Tibial artery (tissue), 4 donors: ENCODE measurements at places on chromosomes 3 and 15.

- DNase-seq = no peak
Observed at GRCh38 chr15:72671525-72671924, 14.5 kb downstream of the HIGD2B start.

- no peak for DNase-seq
Observed at GRCh38 chr15:46127361-46127874, 492.6 kb downstream of the SQOR start.

GRCh38 chr3:131326307-131326706 lies 55.3 kb upstream of the NUDT16 start:
- no peak for DNase-seq

DNA sequence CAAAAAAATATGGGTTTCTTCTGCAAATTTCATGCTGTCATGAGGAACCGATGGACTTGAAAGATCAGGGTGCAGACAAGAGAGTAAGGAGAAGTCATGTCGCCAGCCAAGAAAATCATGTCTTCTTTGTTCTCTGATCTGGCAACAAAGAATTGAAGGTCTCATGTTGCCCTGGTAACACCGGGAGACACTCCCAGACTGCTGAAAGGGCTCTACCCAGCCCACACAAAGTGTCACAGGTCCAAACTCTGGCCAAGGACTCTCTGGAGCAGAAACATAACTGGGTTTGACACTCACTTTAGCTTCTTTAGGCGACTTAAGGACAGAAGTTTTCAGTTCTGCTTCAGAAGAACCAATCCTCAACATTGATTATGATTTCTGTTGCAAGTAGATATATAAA lies 42.9 kb downstream of the SIDT1 start:
- no peak for DNase-seq

- DNase-seq = no peak
Observed at GRCh38 chr15:98904544-98904943, 103.0 kb downstream of the PGPEP1L start.

DNA sequence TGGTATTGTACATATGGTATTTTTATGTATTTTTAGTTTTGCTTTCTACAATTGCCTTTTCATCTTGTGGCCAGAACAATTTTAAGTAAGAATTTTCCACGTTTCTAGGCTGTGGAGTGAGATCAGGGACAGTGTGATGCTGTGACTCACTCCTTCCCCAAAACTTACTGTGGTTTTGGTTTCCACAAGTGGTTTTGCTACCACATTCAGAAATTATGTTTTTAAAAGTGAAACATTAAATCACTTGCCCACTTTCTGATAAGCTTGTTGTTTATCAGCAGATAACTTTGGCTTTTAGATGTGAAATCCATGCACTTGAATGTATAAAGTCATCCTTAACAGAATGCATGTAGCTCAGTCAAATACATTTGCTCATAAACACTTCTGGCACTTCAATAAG lies 192.2 kb upstream of the THRB start:
- DNase-seq = no peak

DNA sequence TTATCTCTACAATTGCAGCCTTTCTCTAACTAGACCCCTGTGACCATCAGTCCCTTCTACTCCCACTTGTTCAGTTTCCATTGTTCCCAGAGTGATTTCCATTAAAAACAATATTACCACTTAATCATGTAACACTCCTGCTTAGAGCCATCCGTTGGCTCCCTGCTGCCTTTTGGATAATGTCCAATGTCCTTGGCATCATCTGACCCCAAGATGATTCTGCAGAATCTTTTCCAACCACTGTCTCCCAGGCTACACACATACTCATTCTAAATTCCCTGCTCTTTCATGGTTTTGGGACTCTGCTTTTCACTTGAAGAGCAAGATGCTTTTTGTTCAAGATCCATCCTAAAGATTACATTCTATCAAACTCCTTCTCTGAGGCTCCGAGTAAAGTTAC lies 7.1 kb downstream of the KCNH8 start:
- no peak for DNase-seq

GRCh38 chr15:30954674-30955073 lies 36.8 kb downstream of the MTMR10 start:
- DNase-seq = no peak

- no peak for DNase-seq
Observed at GRCh38 chr3:46429250-46429649, 22.2 kb downstream of the CCRL2 start.

DNA sequence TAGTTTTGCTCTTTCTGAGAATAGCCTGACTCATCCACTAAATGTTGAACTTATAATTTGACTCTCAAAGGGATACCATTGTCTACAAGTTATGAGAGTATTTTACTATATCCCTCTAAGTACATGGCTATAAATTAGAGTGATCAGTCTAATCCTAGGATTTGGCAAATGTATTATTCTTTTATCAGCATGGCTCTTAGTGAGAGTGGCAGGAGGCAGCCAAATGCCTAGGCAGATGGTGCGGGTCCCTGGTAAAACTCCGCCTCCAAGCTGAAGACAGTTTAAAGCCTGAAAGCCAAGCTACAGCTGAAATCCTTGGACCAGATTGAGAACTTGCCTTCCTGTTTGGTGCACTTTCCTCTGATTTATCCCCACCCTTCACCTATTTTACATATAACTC lies 631.8 kb downstream of the SQOR start:
- DNase-seq = no peak

- DNase-seq = no peak
Observed at GRCh38 chr15:56428821-56429458, 36.0 kb downstream of the MNS1 start.

- no peak for DNase-seq
Observed at GRCh38 chr3:65761446-65762234, 277.1 kb downstream of the MAGI1 start.

- DNase-seq = peak; percentile 68
Observed at GRCh38 chr3:64595253-64595694, 92.5 kb downstream of the ADAMTS9 start.

DNA sequence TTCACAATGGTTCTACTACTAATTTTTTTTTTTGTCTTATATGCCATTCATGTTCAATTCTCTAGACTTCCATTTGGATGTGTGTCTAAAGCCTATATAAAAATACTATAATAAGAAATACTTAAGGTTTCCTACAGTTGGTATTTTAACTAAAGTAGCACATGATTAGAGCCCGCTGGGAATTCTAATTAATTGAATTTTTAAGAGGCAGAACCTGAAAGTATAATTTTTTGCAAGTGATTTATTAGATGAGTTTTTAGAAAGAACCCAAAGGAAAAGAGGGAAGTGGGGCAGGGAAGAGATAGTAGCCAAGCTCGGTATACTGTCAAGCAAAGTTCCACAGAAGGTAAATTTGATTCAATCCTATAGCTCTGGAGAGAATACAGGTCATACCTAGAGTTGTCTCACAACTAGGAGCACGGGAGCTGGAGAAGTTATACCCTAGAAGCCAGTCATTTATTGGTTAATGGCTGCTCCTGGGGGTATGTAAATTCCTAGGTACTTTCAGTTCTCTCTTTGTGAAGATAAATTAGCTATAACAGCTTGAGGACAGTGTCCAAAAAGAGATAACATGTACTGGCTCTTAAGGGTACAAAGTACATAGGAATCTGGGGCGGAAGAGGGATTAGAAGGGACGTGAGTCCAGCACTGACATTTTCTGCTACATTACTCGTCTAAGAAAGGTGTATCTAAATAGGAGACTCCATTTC lies 225.6 kb downstream of the CNTN6 start:
- DNase-seq = no peak

GRCh38 chr3:49358884-49359225 lies 702 bp upstream of the GPX1 start:
- DNase-seq = no peak

- DNase-seq = no peak
Observed at GRCh38 chr15:65287520-65287855, 805 bp upstream of the PARP16 start.

DNA sequence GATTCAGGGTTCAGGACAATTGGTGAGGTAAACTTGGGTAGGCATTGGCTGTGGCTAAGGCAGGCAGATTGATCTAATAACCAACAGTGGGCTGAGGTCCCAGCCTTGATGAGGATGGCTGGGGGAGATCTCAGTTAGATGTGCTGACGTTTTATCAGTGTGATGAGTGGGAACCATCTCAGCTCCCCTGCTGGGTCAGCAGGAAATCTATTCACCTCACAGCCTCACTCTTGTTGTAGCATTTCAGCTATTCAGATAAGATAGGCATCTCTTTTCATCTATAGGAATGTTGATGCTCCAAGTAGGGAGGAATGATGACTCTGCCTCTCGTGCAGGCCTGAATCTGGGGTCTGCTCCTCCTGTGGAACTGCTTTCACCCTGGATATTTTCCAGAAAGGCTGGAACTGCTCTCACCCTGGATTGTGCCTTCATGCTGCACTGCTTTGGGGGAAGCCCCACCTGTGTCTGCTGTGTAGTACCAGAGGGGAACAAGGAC lies 973.7 kb downstream of the NSUN3 start:
- no peak for DNase-seq

DNA sequence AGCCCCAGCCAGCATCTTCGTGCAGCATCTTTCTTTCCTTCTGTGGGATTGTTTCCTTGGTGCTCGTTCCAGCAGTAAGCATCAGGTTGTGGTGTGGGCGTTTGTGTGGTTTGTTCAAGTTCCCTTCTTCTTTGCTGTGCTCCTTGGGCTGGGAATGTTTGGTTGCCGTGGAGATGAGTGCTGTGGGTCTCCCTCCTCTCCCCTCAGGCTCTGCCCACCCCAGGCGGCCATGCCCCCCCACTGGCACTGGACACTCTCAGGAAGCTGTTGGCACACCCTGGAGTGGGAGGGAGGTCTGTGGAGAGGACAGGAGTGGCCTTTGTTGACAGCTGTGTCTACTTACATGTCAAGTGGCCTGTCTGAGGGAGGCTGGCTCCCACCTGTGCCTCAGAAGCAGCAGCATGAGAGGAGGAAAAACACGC lies 46.5 kb upstream of the SACM1L start:
- DNase-seq = no peak

DNA sequence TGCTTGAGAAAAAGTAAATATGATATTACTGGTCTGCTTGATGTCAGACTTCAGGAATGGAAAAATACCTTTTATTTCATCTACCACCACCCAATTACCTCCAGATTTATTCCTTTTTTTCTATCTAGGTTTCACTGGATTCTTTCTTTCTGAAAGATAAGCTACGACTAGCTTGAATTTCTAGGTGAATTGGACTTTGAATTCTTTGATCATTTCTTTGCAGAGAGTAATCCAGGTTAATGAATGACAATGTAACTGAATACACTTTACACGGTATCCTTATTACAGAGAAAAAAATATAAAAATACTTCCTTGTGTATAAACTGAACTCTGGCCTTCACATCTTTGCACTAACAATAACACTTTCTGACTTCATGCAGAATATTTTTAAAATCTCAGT lies 59.5 kb upstream of the TRPC1 start:
- no peak for DNase-seq
